Posterior vena cava (tissue), 2 donors: ENCODE measurements at places on chromosomes 1 and 21. TPM values are rescaled to one million over a fixed set of nuclear protein-coding genes. Genes with fewer than 3 reads are reported as not detected.

Gene LMOD1
- 297 TPM for total RNA-seq

Gene THEM4
- total RNA-seq = 9.4 TPM

Gene PARS2
- total RNA-seq = 2.8 TPM

Gene AKT3
- total RNA-seq = 119 TPM

Gene KCNH1
- total RNA-seq = 0.33 TPM

Gene FAM229A
- 5.4 TPM for total RNA-seq

Gene ASB17
- total RNA-seq = not detected

Gene PADI4
- total RNA-seq = 0.48 TPM

Gene AADACL3
- total RNA-seq = not detected

Gene RIPPLY3
- total RNA-seq = not detected

Gene SPRR2E
- not detected for total RNA-seq

GRCh38 chr1:168865850-168866620 is 137.0 kb upstream of the DPT start:
- DNase-seq = no peak

- no peak for DNase-seq
These were observed 100.0 kb upstream of the SERTAD4 start for GRCh38 chr1:210132582-210132981.

GRCh38 chr1:230153641-230154296 is 86.7 kb downstream of the GALNT2 start:
- peak; percentile 64 for DNase-seq

DNA sequence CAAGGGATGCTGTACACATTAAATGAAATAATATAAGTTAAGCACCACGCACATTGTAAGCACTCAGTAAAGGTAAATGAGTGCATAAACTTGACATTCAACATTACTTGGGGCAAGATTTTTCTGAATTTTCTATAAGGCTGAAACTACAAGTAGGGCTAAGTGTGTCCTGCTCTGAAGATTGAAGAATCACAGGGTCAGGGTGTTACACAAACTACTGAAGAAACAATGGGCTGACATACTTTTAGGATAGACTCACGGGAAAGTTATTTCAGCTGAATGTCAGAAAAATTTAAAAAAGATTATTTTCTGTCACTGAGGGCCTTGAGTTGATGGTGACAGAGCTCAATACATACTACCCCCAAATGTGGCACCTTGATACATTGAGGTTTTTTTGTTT is 644.2 kb upstream of the PLXNA2 start:
- DNase-seq = no peak

GRCh38 chr21:42556476-42556875 is 42.8 kb downstream of the SLC37A1 start:
- peak; percentile 5 for DNase-seq

DNA sequence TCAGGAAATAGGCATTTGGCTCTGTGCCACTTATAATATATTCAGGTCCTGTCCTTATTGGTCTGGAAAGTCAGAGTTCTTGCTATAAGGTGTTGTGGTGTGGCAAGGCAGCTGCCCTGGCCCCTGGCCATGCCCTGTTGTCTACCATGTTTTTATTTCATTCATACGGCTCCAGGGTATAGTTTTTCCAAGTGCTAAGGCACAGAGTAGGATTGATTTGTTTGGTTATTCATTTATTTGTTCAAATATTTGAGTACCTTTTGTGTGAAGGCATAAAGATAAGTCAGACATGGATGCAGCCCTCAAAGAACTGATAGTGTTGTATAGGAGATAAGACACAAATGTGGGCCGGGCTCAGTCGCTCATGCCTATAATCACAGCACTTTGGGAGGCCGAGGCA is 10.1 kb downstream of the ZBTB8B start:
- no peak for DNase-seq

GRCh38 chr1:27632387-27633297 is 2.3 kb downstream of the FGR start:
- no peak for DNase-seq

- DNase-seq = peak; percentile 89
These were observed 6.5 kb upstream of the GLRX2 start for GRCh38 chr1:193111641-193112090.

DNA sequence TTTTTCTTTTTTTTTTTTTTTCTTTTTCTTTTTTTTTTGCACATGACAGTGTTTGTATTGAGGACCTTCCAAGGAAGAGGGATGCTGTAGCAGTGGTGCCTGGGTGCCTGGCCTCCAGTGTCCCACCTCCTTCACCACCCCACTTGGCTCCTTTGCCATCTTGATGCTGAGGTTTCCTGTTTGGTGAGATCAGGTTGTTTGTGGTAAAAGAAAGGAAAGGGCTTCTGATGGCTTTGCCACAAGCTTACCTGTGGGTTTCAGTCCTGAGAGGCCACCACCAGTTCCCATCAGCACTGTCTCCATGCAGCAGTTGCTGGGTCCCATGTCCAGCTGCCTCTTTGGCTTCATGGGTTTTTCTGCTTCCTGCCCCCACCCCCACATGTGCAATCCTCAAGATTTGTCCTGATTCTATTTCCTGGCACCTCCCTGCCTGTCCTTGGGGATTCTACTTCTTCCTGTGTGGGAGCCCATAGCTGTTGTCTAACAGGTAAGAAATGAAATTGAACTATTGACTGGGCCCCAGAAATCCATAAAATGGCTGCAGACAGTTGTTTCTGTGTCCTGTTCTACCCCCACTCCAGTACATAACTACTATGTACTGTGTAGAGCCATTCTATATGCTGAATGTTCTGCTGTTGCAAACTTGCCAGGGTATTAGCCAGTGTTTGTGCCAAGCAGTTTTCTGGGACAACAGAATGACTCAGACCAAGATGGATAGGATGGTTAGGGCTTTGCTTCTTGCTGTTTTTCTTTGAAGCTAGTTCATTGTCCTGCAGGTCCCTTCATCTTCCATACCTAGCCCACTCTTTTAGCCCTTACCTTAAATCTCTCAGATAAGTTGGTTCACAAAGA is 4.2 kb upstream of the CCDC28B start:
- DNase-seq = peak; percentile 55

DNA sequence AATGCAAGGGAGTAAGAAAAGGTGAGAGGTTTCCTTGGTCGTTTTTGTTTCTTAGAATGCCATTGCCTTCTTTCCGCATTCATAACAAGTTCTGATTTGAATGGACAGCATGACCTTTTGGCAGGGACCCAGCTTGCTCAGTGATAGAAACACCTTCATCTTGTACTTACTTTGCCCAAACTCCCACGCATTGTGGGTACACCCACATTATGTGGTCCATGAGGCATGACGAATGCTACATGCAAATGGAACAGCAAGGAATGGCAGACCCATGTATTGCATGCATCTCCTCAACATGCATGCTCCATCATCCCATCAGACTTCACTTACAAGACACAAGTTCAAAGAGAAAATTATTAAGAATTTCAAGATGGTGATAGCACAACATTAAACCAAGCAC is 102.8 kb downstream of the CDC7 start:
- DNase-seq = no peak

DNA sequence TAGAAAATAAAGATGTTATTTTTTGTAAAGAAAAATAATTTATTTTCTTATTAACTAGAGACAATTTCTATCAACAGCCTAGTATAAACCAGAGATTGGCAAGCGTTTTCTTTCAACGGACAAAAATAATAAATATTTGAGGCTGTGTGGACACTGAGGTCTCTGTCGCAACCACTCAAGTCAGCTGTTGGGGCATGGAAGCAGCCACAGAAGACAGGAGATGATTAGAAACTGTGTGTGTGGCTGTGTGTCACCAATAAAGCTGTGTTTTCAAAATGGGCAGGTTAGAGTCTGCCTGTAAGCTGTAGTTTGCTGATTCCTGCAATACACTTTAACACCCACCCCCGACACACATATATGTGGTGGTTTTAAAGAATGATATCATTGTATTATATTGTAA is 200.6 kb upstream of the HMCN1 start:
- no peak for DNase-seq

- DNase-seq = no peak
These were observed 146.8 kb upstream of the TMPRSS15 start for GRCh38 chr21:18550361-18550760.

DNA sequence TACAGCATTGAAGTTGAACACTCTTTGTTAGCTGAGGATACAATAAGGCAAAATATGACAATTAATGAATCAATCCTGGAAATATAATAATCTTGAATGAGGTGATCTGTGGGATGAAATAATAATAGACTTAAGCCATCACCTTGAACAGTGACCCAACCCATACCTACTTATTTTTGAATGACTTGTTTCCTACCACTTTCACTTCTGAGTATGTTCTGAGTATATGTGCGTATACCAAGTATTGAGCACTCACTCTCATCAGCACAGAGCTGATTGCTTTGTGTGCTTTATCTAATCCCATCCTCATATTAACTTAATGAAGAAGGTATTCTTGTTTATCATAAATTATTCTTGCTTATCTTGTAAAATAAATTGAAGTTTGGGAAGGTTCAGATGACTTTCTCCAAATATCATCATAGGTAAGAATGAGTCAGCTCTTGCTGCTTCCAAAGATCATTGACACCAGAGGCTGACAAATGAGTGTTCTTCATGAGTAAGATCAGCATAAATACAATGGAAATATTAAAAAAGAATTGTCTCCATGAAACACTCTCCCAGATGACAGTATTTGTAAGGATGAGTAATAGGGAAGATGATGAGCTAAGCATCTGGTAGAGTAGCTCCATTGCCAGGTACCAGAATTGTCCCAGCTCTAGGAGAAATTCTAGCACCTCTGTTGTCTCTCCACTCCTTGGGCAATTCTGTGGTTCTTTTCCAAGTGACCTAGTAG is 198.1 kb upstream of the KIAA0040 start:
- DNase-seq = no peak

DNA sequence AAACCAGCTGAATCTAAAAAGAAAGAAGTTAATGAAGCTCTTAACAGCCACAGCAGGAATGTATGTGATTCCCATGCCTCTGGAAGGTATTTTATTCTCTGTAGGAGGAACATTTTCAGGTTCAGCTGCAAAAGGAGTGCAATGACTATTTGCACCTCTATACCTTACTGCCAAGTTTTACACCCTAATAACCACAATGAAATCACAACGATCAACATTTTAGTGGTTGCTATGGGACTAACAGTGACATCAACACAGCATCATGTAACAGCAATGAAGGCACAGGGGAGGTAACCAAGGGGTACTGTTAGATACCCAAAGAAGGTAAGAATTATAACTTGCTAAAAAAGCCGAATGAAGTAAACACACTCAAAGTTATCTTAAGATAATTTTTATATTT is 116.3 kb upstream of the HP1BP3 start:
- no peak for DNase-seq

GRCh38 chr1:147890177-147890790 is 12.3 kb upstream of the GJA8 start:
- DNase-seq = peak; percentile 85

- no peak for DNase-seq
These were observed 62.8 kb downstream of the RHOU start for GRCh38 chr1:228798035-228798434.

DNA sequence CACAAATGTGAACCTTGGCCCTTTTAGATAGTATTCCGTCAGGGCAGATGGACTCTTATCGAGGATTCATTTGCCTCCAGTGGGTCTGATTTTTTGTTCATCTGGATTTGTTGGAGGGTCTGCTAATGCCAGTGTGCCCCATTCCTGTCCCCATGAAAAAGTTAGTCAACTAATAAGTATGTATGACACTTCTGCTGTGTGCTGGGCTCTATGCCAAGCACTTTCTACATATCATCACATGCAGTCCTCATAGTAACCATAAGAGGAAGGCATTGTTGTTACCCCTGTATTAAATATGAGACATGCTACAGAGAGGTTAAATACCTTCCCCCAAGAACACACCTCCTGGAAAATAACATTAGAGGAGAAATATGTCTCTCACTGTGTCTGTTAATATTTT is 46.6 kb upstream of the MAB21L3 start:
- no peak for DNase-seq

DNA sequence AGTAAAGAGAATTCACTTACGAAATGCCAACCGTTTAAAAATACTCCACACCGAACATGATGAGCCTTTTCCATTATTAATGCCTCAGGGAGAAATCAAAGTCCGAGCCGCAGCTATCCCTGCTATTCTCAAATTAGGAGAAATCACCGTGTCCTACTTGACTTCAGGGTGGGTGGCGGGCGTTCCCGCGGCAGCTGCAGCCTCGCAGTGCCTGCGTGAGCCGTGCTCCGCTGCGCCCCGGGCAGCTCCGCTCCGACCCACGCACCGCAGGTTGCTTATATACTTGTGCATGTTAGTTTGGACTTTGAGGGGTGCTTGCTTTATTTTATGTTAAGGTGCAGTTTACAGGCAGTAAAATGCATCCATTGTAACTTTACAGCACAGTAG is 35.6 kb upstream of the PCBP3 start:
- peak; percentile 38 for DNase-seq

DNA sequence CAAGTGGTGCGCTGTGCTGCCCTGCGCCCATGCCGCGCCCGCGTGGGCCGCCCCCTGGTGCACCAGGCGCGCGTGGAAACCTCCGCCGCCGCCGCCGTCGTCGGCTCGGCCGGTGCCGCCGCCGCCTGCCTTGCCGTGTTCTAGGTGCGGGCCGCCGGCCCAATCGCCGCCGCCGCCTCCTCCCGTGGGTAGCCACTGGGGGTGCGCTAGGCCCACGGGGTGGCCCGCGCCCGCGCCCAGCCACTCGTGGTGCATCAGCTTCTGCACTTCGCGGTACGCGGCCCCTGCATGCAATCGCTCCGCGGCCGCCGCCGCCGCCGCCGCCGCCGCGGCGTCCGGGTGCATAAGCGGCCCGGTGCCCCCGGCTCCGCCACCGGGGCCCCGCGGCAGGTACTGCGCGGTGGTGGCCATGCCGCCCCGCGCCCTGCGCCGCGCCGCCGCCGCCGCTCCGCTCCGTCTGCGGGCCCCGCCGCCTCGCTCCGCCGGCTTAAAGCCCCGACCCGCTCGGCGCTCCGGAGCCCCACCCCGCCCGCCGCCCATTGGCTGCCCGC is at the start of gene POU3F1:
Gene POU3F1, minus strand, starts transcription at position 461 of the 551 bp plus-strand sequence. Its CDS starts 50 bp downstream, at position 411.
- no peak for DNase-seq

DNA sequence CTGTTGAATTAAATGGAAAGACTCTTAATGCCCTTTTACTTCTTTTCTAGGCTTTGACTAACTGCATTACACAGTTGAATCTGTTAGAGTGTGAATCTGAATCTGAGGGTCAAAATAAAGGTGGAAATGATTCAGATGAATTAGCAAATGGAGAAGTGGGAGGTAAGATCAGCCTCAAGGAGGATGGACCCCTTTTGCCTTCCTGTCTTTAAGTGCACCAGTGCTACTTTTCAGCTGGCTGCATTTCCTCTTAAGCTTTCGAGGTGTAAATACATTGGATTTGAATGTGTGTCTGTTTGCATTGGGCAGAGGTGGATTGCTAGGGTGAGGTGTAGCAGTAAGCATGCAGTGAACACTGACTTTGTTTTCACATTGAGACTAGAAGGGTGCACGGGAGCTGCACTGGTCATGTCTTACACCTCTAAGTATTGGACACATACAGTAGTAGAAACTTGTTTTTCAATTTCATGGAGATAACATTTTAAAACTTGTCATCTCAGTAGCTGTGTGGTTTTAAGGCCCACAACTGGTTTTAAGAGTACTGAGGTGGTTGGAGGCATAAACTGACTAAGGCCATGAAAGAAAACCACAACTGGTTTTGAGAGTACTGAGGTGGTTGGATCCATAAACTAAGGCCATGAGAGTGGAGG is 35.4 kb downstream of the MIA3 start:
- no peak for DNase-seq

GRCh38 chr21:42550817-42551216 is 37.2 kb downstream of the SLC37A1 start:
- DNase-seq = no peak
